Iris pigment epithelial cell (primary cell): ENCODE measurements at places on chromosomes 12 and 14.

DNA sequence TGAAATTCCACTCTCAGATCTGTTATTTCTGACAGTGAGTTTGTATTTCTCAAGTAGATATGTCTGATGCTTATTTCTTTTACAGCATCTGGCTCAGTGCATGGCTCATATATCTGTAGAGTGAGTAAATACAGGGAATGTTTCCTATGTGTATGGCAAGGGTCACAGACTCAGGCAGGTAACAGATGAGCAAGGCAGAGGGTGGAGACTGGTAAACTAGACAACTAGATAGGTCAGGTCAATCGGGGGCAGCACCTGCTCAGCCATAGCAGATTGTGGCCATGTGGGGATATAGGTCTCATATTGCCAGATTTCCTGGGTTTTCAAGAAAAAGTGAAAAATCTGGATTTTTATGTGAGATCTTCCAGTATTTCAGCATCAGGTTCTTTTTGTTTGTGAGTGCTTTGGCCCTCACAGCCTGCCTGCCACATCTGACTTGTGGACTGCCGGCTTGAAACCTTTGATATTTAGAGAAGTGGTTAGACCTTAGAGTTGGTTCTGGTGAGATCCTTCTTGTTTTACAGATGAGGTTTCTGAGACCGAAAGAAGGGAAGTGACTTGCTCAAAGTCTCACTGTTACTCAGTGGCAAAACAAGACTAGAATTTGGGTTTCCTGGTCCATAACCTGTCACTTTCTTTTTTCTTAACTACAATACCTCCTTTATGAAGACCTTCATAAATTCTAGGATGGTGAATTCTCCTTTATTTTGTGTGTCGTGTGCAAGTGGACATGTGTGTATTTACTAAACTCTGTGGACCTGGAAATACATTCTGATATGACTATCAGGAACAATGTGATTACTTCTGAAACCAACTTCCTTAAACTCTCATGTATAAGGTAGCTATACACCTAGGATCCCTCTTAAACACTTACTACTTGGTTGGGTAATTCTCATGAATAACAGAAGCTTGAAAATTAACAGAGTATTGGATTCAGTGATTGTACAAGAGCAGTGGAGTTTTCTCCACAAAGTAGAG is 34.4 kb downstream of the PROX2 start:
- no peak for DNase-seq

DNA sequence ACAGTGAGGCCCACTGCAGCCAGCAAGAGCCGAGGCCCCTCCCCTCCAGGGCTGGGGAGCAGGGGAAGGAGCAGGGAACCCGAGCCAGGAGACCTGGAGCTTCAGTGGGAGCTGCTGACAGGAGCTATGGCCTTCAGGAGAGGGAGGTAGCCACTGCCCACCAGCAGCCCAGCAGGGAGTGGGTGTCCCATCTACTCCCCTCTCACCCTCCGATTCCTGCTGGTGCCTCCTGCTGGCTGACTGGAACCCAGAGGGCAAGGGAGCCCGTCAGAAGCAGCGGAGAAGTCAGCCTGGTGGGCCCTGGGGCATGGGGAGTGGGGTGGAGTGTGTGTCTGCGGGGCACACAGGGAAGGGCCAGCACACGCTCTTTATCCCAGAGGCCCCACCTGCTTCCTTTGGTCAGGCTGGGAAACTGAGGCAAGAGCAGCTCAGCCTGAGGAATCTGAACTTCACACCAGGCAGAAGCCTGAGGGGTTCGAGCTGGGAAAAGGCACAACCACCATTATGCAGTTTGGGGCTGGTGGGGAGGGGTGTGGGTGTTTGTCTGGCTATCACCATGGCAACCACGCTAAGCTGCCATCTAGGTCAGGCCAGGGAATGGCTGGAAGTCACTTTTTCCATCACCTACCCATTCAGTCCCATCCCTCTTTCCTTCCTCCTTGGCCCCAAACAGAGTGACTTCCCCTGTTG is 36.8 kb upstream of the PLEKHG6 start:
- DNase-seq, result no peak

DNA sequence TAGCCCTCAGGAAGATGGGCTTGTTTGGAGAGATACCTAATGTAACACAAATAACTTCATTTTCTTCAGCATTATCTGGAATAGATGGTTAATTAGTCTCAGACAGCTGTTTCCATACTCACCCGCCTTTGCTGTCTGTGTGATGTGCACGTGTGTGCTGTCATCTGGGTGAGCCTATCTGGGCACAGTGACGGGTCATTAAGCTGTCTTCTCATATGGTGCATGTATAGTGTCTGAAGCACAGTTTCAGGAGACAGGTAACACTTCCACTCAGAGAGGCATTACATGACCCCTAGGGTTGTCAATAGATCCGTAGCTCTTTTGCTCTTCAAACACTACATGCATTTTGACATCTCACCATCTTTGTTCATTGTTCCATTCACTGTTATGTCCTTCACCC is 493.3 kb downstream of the APAF1 start:
- no peak for DNase-seq

- DNase-seq, result peak; percentile 7
These were observed 151.4 kb upstream of the AVPR1A start for GRCh38 chr12:63302269-63302940.

DNA sequence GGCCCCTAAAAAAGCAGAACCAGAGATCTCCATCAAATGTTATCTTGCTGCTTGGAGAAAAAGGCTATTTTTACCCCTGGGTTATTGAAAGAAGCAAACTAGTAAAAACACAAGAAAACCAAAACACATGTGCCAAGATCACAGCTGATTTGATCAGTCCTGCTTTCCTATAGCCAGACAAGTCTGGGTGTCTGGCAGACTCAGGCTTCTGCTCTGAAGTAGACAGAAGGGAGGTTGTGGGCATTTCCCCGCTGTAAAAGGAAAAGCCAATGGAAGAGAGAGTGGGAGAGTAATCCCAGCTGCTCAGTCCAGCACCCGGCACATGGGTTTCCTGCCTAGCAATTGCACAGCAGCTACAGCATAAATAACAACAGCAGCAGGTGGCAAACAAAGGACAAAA is 177.9 kb downstream of the PHLDA1 start:
- no peak for DNase-seq

DNA sequence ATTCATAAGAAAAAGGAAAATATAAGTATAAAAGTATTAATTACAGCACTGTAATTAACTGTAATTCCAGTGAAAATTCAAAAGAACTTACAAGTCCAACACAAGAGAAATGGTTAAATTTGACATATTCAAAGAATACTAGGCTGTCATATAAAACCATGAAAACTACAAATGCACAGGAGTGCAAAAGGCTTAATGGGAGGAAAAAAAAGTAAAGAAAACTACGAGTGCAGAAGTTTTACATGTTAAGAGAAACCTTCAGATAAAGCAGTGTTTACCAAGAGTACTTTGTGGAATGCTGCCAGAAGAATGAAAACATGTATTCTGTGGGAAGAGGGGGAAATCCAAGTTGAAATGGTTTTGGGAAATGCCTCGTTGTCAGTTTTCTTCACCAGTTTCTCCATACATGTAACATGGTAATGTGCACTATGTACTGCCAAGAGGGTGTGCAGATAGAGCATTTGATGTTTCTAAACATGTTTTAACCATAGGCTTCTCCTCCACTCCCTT is 9.1 kb downstream of the HEATR5A start:
- DNase-seq, result peak; percentile 73

- DNase-seq, result no peak
These were observed 176.7 kb downstream of the CALM1 start for GRCh38 chr14:90573385-90574105.

DNA sequence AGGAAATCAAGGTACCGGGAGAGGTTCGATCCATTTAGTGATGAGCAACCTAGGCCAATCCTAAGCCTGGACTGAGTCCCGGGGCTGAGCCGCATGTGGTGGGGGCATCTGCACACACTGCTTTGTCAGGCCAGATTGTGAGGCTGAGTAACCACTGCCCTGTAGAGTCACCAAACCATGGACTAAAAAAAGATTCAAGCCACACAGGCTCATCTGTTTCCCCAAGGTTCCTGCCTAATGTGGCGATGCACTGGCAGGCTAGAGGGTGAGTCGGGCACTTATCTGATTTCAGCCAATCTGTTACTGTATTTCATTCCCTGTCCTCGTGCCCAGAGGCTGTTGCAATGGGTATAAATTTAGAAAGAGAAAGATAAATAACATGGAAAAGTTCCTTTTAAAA is 140.8 kb downstream of the TTC7B start:
- DNase-seq, result no peak

GRCh38 chr12:68224613-68225285 is 861 bp downstream of the IL26 start:
- DNase-seq, result peak; percentile 76

DNA sequence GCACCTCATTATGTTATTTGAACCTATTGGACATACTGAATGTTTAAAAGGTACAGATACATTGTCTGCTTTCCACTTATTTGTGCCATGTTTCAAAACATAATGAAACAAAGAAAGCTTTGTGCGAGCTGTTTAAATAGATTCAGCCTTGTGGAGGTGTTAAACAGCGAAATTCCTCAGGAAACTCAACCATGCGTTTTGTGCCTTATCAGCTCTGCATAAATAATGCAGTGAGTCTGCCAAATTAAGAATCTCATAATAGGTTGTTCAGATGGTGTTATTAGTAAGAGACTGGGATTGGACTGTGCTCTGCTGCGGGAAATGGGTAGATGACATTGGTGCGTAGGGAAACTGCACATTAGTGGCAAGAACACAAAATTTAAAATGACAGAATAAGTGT is 163.7 kb upstream of the CLEC14A start:
- no peak for DNase-seq

DNA sequence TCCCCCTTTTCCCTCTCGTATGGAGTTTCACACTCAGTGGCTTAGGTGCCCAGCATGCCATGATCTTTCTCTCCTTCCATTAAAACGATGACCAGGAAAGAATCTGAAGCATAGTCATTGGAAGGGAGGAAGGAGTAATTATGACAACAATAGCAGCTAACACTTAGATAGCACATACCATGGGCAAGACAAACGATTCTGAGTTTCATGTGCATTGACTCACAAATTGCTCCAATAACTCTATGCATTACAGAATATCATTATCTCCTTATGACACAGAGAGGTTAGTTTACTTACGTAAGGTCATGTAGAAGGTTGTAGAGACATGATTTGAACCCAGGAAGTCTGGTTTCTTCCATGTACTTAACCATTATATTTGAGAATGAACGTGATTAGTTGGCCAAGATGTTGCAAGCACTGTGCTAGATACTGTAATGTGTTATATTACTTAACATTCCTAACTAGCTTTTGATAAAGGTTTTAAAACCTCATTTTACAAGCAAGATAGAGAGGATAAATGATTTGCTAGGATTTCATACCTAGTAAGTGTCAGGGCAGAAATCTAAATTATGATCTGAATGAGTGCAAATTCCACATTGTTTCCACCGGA is 162.4 kb downstream of the CAND1 start:
- no peak for DNase-seq

DNA sequence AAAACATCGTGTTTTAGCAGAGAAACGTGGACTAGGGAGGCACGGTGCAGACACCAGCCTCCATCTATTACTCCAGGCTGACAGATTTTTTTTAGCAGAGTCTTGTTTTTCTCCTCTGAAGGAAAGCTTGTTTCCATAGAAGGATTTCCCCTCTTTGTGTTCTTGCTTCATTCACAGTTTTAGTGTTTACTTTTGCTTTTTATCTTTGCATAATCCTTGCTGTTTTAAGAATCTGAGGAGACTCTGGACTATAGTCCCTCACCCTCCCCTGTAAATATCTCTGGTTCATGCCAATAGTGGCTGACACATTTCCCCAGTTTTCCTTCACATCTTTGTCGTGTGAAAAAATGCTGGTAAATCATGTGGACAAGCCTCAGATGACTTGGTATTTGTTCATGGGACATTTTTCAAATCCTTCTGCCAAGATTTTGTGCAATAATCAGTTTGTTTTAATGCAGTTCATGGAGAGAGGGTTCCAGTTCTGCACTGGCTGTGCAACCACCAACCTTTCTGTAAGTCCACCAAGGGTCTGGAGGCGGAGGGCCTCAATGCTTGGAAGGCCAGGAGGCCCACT is 39.9 kb upstream of the TMCC3 start:
- DNase-seq, result peak; percentile 56

- DNase-seq, result no peak
These were observed 301.6 kb downstream of the CACNA1C start for GRCh38 chr12:2354151-2354991.
